ENCODE measurements at places on chromosomes 11 and 22.
A peak's percentile ranks its signal among the peaks of the same experiment; 100 is the strongest.

- DNase-seq = no peak
Measured at GRCh38 chr11:91312541-91312940, 912.1 kb upstream of the FAT3 start.

- no peak for DNase-seq
Measured at GRCh38 chr11:105153392-105153791, 13.8 kb upstream of the CARD18 start.

GRCh38 chr11:30758946-30759504, 172.9 kb upstream of the MPPED2 start:
- DNase-seq = no peak

GRCh38 chr22:45197606-45198462, 34.1 kb downstream of the NUP50 start:
- no peak for DNase-seq

DNA sequence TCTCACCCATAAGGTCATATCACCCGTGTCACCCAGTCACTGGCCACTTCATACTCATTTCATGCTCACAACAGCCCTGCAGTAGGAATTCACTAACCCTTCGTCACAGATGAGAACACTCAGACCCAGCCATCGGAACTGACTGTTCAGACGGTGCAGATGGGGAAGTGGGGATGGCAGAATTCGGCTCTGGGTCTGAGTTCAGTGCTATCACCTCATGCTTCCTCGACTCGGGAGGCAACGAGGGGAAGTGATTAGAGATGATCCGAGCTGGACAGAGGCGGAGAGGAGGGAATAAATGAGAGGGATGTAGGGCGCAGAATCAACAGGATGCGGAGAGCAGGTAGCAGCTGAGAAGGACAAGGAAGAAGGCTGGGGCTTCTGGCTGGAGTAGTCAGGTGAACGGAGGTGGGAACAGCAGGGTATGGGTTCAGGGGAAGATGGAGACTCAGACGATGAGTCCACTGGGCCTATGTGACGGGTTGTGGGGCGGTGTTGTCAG, 4.7 kb downstream of the B3GNT6 start:
- no peak for DNase-seq

- peak; percentile 32 for DNase-seq
Measured at GRCh38 chr11:2156416-2157182, 4.4 kb downstream of the INS start.

DNA sequence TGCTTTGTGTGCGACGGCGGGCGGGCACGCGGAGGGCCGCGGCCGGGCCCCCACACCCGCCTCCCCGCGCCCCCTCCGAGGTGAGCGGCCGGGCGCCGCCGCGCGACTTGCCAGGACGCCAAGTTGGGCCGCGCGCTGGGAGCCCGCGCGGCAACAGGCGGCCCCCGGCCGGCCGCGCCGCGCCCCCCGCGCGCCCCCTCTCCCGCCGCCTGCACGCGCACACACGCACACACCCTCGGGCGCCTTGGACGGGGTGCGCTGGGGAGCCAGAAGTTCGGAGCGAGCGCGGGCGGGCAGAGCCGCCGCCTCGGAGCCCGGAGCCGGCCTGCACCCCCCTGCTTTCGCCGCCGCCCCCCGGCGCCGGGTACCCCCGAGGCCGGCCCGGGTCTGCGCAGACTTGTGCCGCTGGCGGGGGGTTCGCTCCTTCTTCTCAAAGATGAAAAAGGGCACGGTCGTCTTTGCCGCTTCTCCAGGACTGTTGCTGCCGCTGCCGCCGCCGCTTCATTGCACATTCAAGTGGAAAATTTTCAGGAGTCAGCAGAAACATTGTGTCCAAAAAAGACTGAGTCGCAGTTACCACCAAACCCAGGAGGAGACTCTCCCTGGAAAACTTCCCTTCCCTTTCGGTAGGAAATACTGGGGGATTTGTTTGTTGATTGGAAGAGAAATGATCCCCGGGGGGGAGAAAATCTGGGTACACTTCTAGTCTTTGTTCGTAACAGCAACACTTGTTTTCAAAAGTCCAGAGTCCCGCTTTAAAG, 895 bp downstream of the TEAD1 start:
- DNase-seq = no peak

DNA sequence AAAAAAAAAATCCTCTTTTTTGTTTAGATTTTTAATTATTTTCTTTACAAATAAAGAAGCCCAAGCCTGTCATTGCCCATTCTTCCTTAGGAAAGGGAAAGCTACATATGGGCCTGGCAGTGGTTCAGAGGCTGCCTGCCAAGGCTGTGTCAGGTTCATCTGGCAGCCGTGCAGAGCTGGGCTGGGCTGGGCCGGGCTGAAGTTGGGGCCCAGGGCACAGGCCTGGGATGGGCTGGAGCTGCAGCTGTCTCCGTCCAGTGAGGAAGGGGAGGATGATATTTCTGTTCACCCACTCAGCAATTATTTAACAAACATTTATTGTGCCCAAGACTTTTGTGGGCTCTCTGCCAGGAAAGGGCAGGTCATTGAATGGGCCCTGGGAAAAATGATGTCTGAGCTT, 4.6 kb downstream of the PRR5L start:
- no peak for DNase-seq

GRCh38 chr22:45211435-45211834, 29.3 kb downstream of the KIAA0930 start:
- DNase-seq = no peak

DNA sequence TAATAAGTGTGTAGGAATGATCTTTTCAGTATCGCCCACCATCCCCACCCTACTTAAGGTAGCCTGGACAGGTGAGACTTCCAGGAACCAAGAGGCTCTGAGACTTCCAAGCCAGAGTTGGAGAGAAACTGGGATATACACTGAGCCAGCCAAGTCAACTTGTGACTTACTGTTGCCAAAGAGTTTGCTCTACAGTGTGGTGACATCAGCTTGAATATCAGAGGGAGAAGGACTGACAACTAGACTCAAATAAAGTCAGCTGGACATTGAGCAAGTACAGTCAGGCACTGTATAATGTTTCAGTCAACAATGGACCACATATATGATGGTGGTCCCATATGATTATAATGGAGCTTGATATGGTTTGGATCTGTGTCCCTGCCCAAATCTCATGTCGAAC, 1.2 kb upstream of the MMP10 start:
- DNase-seq = no peak

GRCh38 chr22:21917181-21917958, 35.3 kb downstream of the PPM1F start:
- DNase-seq = no peak
